ENCODE measurements at places on chromosomes 12 and 14. TPM values are rescaled to one million over a fixed set of nuclear protein-coding genes. Genes with fewer than 3 reads are reported as not detected.

The DAO gene
- not detected for total RNA-seq

The PLCZ1 gene
- 0.05 TPM for total RNA-seq

The FAM186B gene
- total RNA-seq: 1.2 TPM

The PIANP gene
- total RNA-seq: 0.08 TPM

The VWF gene
- 0.15 TPM for total RNA-seq

The GTF2H3 gene
- 50.1 TPM for total RNA-seq

The OR4K17 gene
- not detected for total RNA-seq

The ANKS1B gene
- total RNA-seq: not detected

The CLEC2A gene
- not detected for total RNA-seq

The KRT79 gene
- total RNA-seq: 0.34 TPM

The TSPAN11 gene
- 2.4 TPM for total RNA-seq

The SLC6A15 gene
- 38.2 TPM for total RNA-seq

The RTL1 gene
- total RNA-seq: 0.05 TPM

The C14orf180 gene
- total RNA-seq: not detected

The CLEC4E gene
- not detected for total RNA-seq

The RBM25 gene
- total RNA-seq: 35.5 TPM

The BAG5 gene
- 11.4 TPM for total RNA-seq

The TMEM119 gene
- total RNA-seq: not detected

The TAS2R9 gene
- total RNA-seq: not detected

The OTX2 gene
- not detected for total RNA-seq

The PTPRO gene
- 5.2 TPM for total RNA-seq

The ARID2 gene
- total RNA-seq: 15.8 TPM

The SLCO1B1 gene
- total RNA-seq: not detected

The TAS2R19 gene
- 1.5 TPM for total RNA-seq

The MOK gene
- total RNA-seq: 195 TPM

The TSPAN19 gene
- total RNA-seq: 0.49 TPM

The MMP14 gene
- 79.9 TPM for total RNA-seq

The DNAJC22 gene
- total RNA-seq: 14.7 TPM

The ASIC1 gene
- total RNA-seq: 5.9 TPM

The TEAD4 gene
- 38.1 TPM for total RNA-seq

The KCNJ8 gene
- 0.27 TPM for total RNA-seq

The NGB gene
- not detected for total RNA-seq

The CHPT1 gene
- total RNA-seq: 61.7 TPM

The CRIP1 gene
- total RNA-seq: 1.7 TPM

The KITLG gene
- 0.66 TPM for total RNA-seq

The SPATS2 gene
- 15.8 TPM for total RNA-seq

The TAS2R30 gene
- total RNA-seq: 3.0 TPM

The SDS gene
- not detected for total RNA-seq

The ANG gene
- 0.72 TPM for total RNA-seq

The SELPLG gene
- 0.40 TPM for total RNA-seq

The TDG gene
- 28.2 TPM for total RNA-seq

The PRR13 gene
- 44.1 TPM for total RNA-seq

The OR6C2 gene
- not detected for total RNA-seq

Data from A375 (cell line).